ENCODE measurements at places on chromosomes 16 and 17.

GRCh38 chr17:63304704-63305261 is 141.3 kb downstream of the CYB561 start:
- no peak overlapping the region for H3K4me3 ChIP-seq
- no peak overlapping the region for H3K27ac ChIP-seq
- H3K4me1 ChIP-seq, result no peaks in the 10 kb centered on the region
- no peaks in the 10 kb centered on the region for H3K27me3 ChIP-seq

- no peaks in the 10 kb centered on the region for H3K27me3 ChIP-seq
- H3K4me1 ChIP-seq, result peaks cover 2% of the 10 kb centered on the region
- no peak overlapping the region for H3K27ac ChIP-seq
Measured at GRCh38 chr17:49254066-49254465, 23.5 kb upstream of the PHOSPHO1 start.

GRCh38 chr16:73735018-73735417 is 561.6 kb upstream of the PSMD7 start:
- peaks cover 33% of the 10 kb centered on the region for H3K27me3 ChIP-seq
- H3K36me3 ChIP-seq, result no peaks in the 10 kb centered on the region
- peaks cover 8% of the 10 kb centered on the region for H3K4me1 ChIP-seq
- DNase-seq, result no peak
- no peak overlapping the region for H3K27ac ChIP-seq

GRCh38 chr16:14097182-14097959 is 26.3 kb downstream of the MRTFB start:
- peaks cover 59% of the 10 kb centered on the region for H3K4me1 ChIP-seq
- H3K4me3 ChIP-seq, result peak overlapping the region; percentile 37
